Activated naive CD8-positive, alpha-beta T cell treated with anti-CD3 and anti-CD28 coated beads for 36 hours (primary cell): ENCODE measurements at places on chromosomes 1 and 21.

- DNase-seq: no peak
These were observed 163.0 kb upstream of the DAB1 start for GRCh38 chr1:57586842-57587241.

DNA sequence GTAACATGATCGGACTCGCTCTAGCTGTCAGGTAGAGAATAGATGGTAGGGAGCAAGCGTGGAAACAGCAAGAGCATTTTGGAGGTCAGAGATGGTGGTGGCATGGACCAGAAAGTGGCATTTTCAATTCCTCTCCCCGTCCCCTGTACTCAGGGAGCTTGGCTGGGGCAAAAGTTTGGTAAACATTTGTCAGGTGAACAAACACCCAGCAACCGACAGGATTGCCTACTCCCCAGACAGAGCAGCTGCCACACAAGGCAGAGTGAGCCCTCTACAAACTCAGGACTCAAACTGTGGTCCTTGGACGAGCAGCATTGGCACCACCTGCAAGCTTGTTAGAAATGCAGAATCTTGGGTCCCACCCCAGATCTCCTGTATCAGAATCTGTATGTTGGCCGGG is 14.3 kb downstream of the PTAFR start:
- no peak for DNase-seq

GRCh38 chr1:169184812-169185211 is 78.3 kb downstream of the ATP1B1 start:
- DNase-seq: no peak

DNA sequence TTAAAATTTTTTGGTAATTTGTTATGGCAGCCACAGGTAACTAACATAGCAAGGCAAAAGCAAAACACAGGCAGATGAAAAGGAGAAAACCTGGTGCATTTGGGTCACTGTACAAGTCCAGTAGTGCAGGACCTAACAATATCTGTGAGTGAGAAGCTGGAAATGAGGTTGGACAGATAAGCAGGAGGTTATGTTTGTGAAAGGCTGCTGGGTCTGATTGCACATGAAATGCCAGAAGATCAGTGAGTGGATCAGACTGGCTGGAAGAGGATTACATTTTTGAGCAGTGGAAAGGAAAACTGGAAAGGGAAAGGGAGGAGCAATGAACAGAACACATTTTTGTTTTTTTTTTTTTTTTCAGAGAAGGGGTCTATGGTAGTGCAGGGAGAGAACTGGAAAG is 73.6 kb downstream of the CYYR1 start:
- DNase-seq: no peak

DNA sequence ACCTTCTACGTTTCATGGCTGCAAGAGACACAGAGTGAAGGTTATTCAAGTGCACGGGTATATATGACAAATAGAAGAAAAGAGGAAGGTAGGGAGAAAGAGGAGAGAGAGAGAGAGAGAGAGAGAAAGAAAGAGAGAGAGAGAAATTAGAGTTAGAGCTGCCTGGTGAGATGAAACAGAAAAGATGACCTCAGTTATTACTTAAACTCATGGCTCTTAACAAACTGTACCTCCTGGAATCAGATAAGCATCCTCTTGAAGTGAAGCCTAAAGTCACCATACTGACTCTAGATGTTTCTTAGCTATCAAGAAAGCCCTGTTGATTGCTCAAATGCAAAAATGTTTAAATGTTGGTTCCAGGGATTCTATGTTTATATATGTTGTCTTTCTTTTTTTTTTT is 597.7 kb upstream of the ZP4 start:
- DNase-seq: no peak

DNA sequence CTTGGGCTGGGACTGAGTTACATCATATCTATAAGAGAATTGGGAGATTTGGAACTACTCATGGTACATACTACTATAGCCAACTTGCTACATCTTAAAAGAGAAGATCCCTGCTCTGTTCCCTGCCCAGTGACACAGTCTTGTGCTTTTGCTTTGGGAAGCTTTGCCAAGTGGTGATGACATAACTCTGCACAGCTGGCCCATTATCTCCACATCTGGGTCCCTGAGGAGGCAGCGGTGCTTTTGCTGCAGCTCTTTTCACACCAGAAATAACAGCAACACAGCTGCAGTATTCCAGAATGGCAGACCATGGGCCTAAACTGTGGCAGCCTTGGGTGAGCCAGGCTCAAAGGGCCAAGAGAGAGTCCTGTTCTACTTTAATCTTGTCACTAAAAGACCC is 296.0 kb downstream of the HHAT start:
- no peak for DNase-seq

- no peak for DNase-seq
These were observed 64.9 kb downstream of the PRKACB start for GRCh38 chr1:84208935-84209334.
